T-helper 2 cell (primary cell): ENCODE measurements at places on chromosomes 7 and 10.

- no peak for DNase-seq
Measured at GRCh38 chr7:45461026-45461425, 113.1 kb upstream of the ADCY1 start.

GRCh38 chr10:71314028-71314693 lies 4.9 kb upstream of the SLC29A3 start:
- DNase-seq = peak; percentile 53

DNA sequence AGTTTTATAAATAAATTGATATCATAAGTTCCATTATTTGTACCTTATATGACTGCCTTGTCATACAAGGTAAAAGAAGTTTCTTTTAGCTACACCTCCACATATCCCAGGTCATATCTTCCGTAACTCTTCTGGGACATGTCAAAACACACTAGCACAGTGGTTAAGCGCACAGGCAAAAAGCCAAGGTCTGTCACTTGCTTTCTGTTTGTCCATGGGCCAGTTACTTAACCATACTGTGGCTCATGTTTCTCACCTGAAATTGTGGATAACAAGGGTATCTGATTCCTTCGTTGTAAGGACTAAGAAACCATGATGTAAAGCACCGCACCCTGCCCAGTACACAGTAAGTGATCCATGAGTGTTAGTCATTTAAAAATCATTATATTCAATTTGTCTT lies 56.2 kb downstream of the SEMA3D start:
- no peak for DNase-seq

DNA sequence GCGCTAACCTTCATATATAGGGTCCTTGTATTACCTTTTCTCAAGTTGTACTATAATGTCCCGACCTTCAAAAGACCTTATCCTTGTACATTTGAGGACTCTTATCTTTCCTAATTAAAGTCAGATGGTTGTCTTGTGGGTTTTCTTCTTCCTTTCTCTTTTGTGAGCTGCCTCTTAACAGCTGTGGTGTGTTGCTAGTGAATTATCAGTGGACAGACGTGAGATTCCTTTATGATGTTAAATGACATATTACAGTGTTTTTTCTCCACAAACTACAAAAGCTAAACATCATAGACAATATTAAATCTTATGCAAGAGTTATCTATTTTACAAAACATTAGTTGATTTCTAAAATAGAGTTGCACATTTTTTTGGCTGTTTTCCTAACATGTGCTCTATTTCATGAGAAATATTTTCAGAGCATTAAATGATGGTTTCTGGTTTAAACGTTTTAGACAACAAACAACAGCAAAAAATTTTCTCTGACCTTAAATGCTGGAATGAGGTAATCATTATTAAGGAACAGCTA lies 272.2 kb upstream of the NPVF start:
- DNase-seq = no peak

GRCh38 chr10:132257271-132257670 lies 50.5 kb downstream of the STK32C start:
- no peak for DNase-seq

DNA sequence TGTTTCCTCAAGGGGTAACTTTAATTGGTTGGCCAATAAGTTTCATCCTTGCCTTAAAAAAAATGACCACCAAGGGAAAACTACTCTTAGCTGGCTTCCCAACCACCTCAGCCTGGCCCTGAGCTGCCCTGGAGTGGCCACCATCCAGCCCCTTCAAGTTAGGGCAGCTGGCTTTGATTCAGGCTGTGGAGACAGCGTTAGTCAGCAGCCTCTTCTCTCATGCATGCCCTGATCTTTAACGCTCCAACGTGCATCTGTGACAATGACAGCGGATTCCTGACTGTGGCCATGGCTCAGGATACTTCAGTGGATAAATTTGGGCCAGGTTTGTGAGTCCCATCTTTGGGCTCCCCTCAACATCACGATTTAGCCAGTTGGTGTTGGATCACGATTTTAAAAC lies 111.6 kb downstream of the RBM20 start:
- DNase-seq = no peak

DNA sequence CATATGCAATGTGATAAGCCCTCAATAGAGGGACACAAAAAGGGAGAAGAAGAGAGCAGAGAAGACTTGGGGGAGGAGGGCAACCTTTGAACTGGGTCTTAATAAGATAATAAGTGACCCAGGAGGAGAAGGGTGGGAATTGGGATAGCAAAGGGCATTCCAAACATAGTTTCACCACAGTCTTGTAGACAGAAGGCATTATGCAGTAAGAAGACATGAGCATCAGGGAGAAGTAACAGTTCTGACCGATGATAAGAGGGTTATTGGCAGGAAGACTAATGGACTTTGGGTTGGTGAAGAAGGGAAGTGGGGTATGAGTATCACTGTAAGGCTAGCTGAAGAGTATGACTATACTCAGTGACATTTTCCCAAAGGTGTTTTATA lies 63.6 kb downstream of the TES start:
- no peak for DNase-seq

DNA sequence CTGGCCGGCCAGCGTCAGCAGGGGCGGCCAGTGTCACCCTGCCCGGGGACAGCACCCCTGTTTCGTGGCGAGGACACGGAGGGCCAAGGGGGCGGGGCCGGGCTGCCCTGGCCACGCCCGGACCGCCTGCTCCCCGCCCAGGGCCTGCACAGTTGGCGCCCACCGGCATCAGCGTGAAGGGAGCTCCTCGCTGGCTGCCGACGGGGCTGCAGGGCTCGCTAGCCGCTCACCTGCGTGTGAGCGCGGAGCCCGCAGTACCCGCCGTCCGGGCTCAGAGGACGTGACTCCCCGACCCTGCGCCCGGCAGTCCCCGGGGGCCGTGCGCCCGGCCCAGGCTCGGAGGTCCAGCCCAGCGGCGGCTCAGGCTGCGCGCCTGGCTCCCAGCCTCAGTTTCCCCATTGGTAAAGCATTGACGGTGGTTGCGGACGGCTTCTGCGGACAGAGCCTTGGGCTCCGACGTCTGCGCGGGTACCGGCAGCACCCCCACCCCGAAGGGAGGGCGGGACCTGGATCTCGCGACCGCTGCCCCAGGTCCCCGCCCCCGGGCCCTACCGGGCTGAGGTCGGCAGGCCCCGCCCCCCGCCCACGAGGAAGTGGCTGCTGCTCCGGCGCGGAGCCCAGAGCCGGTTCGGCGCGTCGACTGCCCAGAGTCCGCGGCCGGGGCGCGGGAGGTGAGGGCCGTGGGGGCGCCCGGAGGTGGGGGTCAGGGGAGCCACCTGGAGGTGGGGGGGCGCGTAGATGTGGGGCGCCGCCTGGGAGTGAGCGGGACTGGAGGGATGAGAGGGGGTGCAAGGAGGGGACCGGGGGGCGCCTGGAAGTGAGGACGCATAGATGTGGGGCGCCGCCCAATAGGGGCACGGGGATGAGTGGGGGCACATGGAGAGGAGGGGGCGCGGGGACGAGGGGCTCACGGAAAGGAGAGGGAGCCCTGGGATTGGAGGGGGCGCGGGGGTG lies at the start of gene ARPC1B:
TSS of gene ARPC1B (plus strand) at position 620 of the 954 bp plus-strand sequence. CDS start 10,985 bp downstream, outside the sequence.
- peak; percentile 77 for DNase-seq

DNA sequence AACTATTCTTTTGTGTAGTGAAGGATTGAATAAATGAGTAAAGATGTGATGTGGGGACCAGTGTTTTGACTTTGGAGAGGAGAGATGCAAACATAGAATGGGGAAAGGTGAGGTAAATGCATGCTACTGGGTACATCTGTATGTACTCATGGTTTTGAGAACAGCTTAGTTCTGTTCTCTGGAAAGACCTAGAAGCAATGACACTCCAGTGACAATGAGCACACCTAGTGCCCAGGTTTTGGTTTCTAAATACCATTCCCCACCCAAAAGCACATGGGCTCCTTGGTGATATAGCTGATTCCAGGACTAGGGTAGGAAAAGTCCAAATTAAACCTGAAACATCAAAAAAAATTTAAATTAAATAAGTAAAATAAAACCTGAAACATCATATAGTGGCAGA lies 22.6 kb upstream of the HSPA12A start:
- no peak for DNase-seq

GRCh38 chr7:31545549-31545948 lies 31.7 kb downstream of the ITPRID1 start:
- DNase-seq = no peak

DNA sequence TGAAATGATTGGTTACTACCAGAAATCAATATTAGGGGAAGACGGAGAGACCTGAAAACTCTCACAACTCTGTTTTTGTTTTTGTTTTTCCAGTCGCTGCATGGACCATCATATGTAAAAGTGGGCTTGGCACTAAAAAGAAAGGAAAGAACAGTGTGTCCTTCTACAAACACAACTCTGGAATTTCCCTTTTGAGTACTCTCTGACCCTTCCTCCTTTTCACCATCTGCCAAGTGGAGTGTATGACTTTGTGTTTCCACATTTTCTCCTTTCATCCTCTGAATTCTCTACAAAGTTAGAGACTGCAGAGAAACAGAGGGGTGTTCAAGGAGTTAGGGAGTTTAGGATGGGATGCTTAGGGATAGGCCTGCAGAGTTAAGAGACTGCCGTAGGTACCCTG lies 92.0 kb downstream of the MDFIC start:
- no peak for DNase-seq

DNA sequence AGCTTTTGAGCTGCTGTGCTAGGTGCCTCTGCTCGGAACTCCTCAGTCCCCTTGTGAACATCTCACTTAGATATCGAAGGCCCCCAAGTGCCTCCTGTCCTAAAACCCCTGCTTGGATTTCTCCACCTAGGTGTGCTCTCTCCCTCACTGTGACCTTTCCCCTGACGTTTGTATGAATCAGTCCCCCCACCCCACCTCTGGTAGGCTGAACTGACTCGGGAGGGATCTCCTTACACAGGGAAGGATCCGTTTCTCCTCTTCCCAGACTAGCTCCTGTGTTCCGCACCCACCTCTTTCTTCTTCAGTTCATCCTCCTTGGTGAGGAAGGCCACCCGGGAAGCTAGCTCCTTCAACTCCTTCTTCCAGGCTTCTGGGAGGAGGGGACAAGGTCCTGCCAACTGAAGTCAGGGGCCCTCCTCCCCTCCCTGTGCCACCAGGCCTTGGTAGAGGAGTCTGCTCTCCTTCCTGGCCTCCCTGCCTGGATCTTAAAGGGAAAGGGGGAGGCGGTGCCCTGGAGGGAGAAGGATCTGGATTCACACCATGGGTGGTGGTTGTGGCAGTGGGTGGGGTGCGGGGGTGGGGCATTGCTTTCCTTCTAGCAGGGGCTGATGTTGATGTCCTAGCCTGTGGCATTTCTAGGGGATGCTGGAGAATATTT lies 6.8 kb downstream of the TBATA start:
- DNase-seq = no peak

GRCh38 chr7:5445981-5446594 lies 22.5 kb upstream of the TNRC18 start:
- no peak for DNase-seq

DNA sequence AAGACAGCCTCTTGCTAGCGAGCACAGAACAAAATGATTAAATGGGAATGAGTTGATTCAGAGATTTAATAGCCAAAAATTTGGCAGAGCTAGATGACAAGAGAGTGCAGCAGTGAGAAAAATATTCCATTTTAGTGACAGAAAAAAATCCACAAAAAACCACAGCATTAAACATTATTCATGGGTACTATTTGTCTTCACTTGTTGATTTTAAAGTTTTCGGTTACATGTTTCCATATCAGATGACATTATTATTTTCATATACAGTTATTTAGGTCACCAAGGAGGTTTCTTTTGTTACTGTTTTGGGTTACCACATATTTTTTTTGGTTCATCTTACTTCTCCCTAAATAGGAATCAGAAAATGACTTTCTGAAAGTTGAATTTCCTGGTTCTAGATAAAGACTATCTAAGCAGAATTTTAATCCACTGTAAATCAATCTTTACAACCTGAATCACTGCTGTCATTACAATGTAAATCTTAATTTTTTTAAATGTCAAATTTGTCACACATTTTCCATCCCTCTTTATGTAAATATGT lies 87.9 kb downstream of the SVIL start:
- no peak for DNase-seq

GRCh38 chr10:70744617-70745143 lies 40.5 kb downstream of the TBATA start:
- no peak for DNase-seq

- DNase-seq = no peak
Measured at GRCh38 chr10:106226142-106226541, 938.4 kb downstream of the SORCS1 start.

DNA sequence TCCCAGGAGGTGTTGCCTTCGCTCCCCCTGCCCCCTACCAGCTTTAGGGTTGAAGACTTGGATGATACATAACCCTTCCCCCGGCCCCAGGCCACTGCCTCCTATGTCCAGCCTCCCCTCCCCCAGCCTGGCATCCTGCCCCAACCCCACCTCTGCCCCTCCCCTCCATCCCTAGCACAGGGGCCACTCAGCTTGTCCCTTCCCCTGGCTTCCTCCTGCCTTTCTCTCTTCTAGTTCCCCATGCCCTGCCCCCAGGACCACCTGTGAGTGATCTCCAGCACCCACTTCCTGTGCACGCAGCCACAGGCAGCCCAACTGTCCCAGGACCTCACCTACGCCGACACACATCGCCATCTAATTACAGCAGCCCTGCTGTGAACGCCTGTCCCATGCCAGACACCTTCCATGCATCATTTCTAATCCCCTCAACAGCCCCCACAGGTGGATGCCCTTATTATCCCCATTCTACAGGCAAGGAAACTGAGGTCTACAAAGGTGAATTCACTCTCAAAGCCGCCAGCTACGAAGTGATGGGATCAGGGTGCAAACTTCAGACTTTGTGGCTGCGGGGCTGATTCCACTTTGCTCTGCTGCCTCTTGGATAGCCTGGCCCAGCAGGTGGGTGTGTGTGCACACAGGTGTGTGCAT lies 82.4 kb upstream of the CHST15 start:
- no peak for DNase-seq

GRCh38 chr7:43572516-43573049 lies 10.3 kb upstream of the STK17A start:
- DNase-seq = no peak

DNA sequence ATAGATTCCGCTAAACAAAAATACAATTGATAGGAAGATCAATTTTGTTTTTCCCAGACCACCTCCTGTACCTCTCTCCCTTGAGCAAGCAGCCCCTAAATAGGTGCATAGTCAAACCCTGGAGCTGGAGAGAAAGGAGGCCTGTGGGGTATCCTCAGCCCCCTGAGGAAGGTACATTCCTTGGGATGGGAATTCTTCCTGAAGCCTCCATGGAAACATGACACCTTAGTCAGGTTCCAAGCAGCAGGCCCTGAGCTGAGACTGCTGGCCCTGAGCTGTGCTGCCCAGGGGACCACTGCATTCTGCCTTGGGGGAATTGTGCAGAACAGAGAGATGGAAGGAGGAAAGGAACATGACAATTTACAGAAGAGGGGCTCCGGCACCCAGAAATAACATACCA lies 7.4 kb downstream of the HNRNPF start:
- no peak for DNase-seq
